ENCODE measurements at places on chromosomes 12 and 14.

GRCh38 chr12:105449431-105449830 is 118.9 kb downstream of the C12orf75 start:
- DNase-seq: no peak

- no peak for DNase-seq
These were observed 19.0 kb upstream of the CLEC4E start for GRCh38 chr12:8559676-8560075.

DNA sequence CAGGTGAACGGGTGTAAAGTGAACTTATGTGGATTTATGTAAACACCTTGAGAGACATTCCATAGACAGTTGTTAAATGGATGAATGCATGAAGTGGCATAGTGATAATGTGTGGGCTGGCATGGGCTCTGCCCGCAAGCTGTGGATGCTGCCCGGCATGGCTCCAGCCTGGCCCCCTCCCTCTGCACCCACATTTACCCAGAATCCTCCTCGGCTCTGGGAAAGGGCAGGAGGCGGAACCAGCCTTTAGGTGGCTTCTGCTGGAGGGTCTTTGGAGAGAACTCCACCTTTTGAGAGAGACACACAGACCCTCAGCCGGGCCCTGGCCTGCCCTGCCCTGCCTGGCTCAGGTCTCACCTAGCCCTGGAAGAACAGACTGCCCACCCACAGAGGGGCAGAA is 18.7 kb downstream of the RASAL1 start:
- no peak for DNase-seq

DNA sequence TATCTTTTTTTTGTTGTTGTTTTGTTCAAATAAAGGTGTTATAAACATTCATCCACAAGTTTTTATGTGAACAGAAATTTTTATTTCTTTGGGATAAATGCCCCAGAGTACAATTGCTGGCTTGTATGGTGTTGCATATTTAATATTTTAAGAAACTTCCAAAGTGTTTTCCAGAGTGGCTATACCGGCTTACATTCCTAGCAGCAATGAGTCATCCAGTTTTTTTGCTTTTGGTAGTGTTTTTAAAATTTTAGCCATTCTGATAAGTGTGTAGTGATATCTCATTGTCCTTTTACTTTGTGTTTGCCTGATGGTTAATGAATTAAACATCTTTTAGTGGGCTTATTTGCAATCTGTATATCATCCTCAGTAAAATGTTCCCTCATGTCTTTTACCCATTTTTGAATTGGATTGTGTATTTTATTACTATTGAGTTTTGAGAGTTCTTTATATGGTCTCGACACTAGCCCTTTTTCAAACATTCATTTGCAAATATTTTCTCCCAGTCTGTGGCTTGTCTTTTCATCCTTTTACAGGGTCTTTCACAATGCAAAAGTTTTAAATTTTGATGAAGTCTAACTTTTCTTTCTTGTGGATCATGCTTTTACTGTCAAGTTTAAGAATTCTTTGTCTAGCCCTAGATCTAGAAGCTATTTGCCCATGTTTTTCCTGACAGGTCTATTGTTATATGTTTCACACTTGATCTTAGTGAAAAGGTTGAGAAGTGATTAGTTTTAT is 29.5 kb downstream of the PPP4R4 start:
- no peak for DNase-seq

DNA sequence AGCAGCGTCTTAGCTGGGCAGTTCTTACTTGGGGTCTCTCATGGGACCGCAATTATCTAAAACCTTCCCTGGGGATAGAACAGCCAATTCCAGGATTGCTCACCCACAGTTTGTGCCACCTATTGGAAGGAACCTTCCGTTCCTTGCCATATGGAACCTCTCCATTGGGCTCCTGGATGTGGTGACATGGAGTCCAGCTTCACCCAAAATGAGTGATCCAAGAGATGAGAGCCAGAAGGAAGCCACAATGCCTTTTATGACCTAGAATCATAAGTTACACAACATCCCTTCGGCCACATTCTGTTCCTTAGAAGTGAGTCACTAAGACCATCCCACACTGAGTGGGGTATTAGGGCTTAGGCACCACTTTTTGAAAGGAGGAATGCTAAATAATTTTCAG is 164.4 kb downstream of the FBXL14 start:
- no peak for DNase-seq

GRCh38 chr12:51419425-51420193 is 5.0 kb upstream of the SLC4A8 start:
- DNase-seq: no peak

DNA sequence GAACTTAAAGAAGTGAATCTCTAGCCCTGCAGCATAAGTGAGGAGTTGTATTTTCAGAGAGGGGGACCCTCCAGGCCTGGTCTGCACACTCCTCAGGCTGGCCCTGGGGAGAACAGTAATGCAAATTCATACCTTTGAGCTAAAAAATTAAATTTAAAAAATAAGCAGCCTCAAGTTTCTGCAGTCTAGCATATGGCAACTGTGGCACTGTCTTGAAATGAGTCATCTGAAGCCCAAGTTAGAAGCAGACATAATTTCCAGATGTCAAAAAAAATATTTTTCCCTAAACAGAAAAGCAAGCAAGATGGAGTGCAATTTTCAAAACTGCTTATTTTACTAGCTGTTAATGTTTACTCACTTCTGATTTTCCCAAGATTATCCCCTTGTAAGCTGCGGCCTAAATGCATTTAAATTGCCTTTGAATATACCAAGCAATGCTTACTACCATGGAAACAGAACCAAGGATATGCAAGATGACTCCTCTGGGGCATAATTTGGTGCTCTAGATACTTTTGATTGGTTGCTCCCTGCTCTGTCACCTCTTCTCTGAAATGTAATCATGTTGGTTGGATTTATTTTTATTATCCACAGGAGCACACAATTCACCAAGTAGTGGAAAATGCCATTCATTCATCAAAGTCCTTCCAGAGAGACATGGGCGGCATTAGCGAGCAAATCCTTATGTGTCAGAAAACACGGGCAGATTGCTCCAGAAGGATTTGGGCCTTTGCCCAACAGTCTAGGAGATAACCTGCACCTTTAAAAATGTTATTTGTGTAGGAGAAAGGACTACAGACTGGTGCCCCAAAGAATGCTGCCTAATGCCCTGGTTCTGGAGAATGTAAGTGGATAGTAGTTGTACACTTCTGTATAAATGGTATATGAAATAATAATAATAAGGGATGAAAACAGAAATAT is 25.0 kb upstream of the DHRS7 start:
- DNase-seq: no peak

- DNase-seq: no peak
These were observed 1.3 kb upstream of the OR4E2 start for GRCh38 chr14:21652209-21652808.

DNA sequence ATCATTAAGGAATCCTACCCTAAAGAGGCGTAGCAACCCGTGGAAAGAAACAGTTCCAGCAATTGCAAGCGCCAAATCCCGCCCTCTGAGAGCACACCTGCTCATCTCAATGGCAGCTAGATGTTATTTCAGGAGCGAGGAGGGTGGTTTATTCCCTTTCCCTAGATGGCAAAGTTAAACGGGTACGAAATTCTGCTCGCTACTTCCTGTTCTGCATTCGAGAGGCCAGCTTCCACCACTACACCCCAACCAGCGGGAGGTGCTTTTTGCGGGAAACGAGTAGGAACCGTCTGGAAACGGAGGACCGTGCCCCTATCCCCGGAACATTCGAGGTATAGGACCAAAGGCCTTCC is 536 bp downstream of the VPS29 start:
- peak; percentile 40 for DNase-seq

DNA sequence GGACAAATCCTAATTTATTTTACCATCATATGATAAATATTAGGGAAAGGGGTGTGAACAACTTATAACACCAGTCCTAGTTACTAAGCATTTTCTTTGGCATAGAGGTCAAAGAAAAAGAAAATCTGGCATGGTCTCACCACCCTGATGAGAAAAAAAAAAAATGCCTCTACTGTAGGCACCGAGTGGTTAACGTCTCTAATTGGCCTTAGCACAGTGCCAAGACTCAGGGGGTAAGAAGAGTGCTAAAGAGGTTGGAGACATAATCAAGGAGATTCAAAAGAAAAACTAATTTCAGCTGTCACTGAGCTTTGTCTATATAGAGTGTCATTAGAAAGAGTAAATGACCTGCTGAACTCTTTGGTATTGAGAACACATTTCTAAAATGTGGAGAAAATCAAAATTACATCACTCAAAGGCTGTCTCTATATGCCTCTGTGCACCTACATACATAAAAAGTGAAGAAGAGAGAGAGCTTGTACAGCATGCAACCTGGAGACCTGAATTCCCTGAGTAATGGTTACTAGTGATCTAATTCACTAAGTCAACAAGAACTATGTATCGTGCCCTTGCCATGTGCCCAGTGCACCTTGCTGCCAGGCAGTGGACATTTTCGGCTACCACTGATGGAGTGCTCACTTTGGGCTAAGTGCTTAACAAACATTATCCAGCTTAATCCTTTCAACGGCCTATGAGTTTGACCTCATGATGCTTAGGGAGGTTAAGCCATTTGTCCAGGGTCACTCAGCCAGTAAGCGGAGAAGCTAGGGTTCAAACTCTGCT is 113.8 kb upstream of the G2E3 start:
- no peak for DNase-seq

Data from kidney capillary endothelial cell (primary cell).